ENCODE measurements at places on chromosomes 6 and 20.

DNA sequence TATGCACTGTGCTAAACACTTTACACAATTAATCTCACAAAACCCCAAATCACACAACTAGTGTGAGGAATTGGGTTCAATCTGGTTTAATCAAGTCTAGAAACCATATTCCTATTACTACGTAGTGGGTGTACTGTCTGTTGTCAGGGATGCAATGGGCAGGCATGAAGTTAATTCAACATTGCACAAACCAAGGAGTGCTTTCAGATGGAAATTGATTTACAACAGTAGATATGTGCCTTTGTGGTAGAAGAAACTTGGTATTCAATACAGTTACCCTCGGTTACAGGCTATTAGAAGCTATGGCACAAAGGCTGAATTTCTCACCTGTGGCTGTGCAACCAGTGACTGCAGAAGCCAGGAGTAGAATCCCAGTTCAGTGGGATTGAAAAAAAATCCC, 157.8 kb downstream of the CLIC5 start:
- DNase-seq, result no peak

- no peak for DNase-seq
Measured at GRCh38 chr6:5084781-5085647, at the start of gene PPP1R3G. Gene PPP1R3G, plus strand, starts transcription at chr6:5085341. Its CDS starts 145 bp downstream, at chr6:5085486.

DNA sequence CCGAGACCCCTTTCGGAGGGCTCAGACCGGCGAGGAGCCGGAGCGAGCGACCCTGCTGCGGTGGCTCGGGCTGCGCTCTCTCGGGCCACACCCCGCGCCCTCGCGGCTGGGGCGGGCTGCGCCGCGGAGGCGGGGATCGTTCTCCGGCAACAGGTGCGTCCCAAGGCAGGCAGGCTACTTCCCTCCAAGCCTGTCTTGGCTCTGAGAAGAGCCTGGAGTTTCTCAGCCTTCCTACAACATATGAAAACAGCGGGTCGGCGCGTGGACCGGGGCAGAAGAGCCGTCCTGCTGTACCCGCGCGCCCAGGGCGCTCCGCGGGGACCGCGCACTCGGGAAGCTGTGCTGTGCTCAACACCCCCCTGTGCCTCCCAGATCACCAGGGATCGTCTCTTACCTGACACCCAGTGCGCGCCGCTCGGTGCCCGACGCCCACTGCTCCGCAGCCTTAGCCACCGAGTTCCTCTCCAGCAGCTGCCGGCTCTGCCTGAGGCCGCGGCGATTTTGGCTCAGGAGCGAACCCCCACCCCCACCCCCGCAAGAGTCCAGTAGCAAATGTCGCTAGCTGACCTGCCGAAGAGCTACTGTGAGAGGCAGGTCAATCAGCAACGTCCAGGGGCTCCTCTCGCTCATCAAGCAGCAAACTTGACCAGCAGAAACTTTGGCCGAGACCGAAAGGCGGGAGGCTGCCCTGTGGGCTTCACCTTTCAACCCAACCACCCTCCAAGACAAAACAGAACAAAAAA, 3.7 kb upstream of the OLIG3 start:
- DNase-seq, result no peak

- no peak for DNase-seq
Measured at GRCh38 chr6:42028234-42029061, 21.9 kb upstream of the TAF8 start.

DNA sequence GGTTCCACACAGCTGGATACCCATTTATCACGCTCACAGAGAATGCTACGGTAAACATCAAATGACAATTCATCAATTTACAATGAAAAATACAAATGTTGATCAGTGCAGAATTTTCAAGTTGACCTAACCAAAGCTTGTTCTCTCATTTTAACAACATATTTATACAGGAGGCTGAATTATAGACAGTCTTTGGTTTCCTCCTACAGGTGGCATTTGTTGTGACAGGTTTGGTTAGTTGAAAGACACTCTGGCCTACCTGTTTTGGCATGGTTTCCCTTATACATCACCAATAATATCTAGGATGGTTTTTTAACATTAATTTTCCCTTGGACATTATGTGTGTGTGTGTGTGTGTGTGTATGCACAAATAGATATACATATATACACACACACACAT, 642.5 kb upstream of the MMS22L start:
- DNase-seq, result no peak

- DNase-seq, result peak; percentile 6
Measured at GRCh38 chr6:16206595-16207037, 31.8 kb upstream of the GMPR start.

- no peak for DNase-seq
Measured at GRCh38 chr6:47203266-47203937, 106.3 kb downstream of the TNFRSF21 start.

- no peak for DNase-seq
Measured at GRCh38 chr20:47360297-47361056, 4.0 kb upstream of the ZMYND8 start.

- no peak for DNase-seq
Measured at GRCh38 chr20:59214073-59214472, 50.5 kb downstream of the ZNF831 start.

DNA sequence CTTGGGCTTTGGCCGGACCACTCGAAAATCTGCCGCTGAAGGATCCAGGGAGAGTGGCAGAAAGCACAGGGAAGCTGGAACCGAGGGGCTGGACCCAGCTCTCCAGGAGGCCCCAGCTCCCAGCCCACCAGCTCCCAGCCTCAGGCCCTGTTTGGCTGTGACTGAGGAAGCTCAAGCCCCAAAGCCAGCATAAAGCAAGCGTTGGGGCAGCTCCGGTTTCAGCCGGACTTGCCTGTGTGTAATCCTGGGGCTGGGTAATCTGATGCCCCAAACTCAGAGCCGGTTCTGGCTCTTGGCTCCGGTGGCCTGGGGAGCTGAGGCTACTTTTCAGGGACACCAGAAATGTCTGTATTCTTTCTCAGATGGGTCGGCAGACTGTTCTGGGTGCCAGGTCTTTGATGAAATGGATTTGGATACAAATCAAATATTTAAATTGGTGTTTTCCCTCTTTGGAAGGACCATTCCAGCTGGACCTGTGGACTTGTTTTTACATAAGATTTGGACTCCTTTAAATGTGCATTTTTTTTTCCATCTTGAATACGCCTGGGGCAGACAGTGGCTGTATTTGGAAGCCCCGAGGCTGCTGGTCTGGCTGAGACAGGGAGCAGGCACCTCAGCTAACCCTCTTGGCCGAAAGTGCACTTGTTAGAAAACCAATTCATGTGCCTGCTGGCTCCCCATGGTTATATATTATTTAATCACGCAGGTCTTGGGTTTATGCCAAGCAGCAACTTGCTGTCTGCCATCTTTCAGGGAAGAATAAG, 29.7 kb downstream of the RPP40 start:
- DNase-seq, result no peak

DNA sequence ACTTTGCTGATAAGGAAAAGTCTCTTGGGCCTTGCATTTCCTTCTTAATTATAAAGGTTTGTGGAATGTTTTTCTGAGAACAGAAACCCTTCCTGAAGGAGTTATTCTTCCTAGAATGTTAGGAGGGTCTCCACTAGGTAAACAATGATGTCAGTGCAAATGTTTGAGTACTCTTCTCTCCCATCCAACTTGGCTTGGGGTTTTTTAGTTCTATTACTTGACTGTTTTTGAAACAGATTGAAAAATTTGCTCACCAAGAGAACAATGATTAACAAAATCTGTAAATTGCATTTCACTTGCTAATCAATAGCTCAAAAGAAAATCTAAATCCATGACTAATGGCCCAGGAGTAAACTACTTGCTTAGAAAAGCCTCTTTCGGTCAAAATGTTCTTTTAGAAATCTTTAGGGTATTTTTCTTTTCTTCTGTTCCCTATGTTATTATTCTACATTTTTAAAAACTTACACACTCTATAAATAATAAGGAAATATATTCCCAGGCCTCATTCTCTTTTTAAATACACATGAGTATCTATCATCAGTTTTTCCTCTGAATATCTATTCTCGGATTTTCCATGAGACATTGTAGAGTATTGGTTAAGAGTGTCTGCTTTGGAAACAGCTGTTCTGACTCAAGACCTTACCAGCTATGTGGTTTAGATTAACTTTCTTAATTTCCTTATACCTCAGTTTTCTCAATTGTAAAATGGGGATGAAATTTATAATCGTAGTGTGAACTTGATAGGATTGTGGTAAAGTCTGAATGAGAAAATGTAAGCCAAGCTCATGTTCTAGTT, 234.2 kb upstream of the CITED2 start:
- DNase-seq, result no peak

GRCh38 chr20:37390503-37390890, 44.6 kb downstream of the SRC start:
- DNase-seq, result no peak

DNA sequence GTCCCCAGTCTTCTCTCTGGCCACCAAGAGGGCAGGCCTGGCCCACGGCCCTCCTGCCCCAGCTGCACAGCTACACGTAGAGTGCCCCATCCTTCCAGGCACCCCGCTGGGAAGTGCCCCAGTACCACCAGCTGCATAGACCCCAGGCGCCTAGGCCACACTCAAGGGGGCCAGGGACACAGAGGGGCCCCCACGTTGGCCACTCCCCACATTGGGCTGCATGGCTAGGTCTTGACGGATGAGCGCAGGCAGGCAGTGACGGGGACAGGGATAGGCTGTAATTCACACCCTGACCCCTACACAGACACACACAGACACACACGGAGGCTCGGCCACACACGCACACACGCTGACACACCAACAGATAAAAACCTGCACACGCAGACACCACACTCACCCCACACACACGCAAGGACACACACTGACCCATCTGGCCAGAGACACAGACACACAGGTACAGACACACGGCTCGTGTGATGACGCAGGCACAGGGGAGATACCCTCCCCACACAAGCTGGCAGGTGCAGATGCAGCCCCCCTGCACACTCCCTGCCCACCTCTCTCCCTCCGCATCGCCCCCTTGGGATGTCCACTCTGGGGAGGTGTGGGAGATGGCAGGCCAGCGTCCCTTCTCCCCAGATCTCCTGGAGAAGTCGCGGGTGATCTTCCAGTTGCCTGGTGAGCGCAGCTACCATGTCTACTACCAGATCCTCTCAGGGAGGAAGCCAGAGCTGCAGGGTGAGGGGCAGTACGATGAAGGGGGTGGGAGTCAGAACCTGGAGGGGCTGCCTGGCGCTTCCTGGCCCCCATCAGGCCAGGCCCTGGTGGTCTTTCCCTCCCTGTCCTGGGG, 30.0 kb downstream of the MYH7B start:
- no peak for DNase-seq

GRCh38 chr6:111852725-111853124, 20.5 kb downstream of the FYN start:
- DNase-seq, result no peak

DNA sequence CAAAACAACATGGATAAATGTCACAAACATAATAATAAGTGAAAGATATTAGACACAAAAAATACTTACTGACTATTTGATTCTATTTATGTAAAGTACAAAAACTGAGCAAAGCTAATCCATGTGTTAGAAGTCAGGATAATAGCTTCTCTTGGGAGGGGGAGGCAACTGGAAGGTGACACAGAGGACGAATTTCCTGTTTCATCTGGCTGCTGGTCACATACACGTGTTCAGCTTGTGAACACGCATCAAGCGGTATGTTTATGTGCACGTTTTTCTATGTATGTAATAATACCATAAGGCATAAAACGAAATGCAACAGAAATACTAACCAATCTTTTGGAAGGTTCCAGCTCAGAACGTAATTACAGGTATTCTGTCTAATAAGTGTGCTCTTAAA, 54.3 kb downstream of the MKKS start:
- no peak for DNase-seq

DNA sequence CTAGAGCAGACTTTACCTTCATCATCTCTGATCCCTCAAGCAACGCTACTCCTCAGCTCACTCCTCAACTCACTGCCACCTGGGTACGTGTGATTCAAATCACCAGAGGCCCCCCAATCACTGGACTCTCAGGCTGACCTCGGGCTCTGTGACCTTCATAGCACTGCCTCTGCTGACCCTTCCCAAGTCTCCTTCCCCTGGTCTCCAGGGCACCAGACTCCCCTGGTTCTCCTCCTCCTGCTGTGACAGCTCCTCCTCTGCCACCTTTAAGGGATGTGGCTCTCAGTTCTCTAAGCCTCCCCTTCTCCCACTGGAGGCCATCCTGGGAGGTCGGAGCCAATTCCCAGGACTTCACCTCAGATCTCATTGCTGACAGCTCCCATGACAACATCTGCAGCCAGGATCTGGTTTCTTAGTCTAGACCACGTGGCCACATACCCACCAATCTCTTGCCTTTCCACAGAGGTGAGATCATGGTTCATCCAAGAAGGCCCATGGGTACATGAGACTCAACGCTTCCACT, 90.4 kb downstream of the NFATC2 start:
- DNase-seq, result no peak

GRCh38 chr6:107812234-107812769, 11.8 kb downstream of the SCML4 start:
- no peak for DNase-seq

- DNase-seq, result no peak
Measured at GRCh38 chr6:32943864-32944649, 3.2 kb upstream of the HLA-DMB start.
